ENCODE measurements at places on chromosomes 2 and 18.
A peak's percentile ranks its signal among the peaks of the same experiment; 100 is the strongest.

GRCh38 chr2:125797192-125797591 is 858.8 kb upstream of the GYPC start:
- DNase-seq, result no peak

DNA sequence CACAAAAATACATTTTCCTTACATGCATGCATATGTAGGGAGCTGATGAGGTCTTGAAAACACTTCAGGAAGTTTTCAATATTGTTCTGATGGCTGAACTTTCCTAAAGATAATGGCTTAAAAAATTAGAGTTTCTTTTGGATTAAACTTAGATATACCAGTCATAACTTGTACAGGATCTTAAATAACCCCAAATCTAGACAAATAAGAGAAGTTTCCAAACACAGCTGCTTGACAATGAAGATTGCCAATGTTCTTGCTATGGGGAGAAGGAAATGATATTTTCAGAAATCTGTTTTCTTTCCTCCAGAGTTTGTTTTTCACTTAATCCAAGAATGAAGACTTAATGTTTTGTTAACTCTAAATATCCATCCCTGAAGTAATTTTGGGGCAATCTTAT is 54.6 kb upstream of the SPTBN1 start:
- no peak for DNase-seq

DNA sequence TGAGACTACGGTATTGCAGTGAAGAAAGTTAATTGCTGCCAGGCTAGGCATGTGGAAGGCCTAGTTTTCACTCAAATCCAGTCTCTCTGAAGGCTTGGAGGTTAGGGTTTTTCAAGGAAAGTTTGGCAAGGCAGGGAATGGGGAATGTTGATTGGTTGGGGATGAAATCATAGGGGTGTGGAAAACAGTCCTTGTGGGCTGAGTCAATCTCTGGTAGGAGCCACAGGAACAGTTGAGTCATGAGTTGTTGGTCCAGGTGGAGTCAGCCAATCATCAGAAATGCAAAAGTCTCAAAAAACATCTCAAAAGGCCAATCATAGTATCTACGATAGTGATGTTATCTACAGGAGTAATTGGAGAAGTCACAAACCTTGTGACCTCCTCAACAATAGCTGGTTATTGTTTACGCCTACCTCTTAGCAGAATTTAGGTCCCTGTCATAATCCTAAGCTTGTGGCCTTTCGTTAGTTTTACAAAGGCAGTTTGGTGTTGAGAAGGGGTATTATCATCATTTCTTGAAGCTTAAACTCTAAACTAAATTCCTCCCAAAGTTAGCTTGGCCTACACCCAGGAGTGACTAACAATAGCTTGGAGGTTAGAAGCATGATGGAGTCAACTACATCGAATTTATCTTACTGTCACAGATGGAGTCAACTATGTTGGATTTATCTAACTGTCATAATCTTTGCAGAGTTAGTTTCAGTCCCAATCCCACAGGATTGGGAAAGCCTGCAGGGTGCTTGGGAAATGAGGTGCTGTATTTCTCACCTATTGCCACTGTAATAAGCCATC is 33.7 kb upstream of the APCDD1 start:
- DNase-seq, result peak; percentile 47

DNA sequence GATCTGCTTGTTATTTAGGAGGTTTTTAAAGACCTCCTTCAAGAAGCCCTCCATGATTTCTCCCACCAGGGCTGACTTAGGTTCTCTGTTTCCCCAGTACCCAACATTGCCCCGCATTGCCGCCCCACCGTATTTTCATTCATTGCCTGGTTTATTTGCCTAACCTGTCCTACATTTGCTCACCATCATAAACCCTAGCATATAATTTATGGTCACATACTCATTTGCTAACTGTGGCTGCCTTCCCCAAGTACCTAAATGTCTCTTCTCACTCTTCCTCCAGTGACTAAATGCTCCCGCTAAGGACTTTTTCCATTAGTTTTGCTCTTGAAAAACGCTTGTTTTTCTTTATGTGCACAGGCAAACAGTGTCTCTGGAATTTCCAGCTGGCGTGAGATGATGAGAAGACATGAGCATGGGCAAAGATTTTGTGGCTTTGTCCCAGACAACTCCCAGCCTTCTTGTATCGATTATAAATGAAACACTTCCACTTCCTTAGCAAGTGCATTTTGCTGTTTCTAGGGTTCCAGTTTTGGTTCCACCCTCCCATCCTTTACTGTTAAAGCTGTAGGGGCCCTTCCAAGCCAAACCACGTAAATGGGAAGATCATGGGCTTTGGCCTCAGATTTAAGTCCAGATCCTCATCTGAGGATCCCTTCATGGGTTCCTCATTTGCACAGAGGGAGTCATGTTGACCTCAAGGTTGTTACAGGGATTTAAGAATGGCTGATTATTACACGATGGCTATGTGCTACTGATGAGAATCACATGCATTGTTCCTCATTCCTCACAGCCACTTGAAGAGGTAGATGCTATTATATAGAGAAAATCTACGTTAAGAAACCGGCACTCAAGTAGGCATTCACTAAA is 21.0 kb upstream of the ARMC9 start:
- no peak for DNase-seq

GRCh38 chr2:161919873-161920272 is 154.1 kb downstream of the DPP4 start:
- no peak for DNase-seq

GRCh38 chr2:198100346-198100745 is 296.0 kb downstream of the PLCL1 start:
- peak; percentile 47 for DNase-seq

- peak; percentile 35 for DNase-seq
These were observed 3.9 kb downstream of the NRP2 start for GRCh38 chr2:205686056-205686782.

GRCh38 chr2:226721541-226721940 is 78.1 kb downstream of the IRS1 start:
- peak; percentile 25 for DNase-seq

DNA sequence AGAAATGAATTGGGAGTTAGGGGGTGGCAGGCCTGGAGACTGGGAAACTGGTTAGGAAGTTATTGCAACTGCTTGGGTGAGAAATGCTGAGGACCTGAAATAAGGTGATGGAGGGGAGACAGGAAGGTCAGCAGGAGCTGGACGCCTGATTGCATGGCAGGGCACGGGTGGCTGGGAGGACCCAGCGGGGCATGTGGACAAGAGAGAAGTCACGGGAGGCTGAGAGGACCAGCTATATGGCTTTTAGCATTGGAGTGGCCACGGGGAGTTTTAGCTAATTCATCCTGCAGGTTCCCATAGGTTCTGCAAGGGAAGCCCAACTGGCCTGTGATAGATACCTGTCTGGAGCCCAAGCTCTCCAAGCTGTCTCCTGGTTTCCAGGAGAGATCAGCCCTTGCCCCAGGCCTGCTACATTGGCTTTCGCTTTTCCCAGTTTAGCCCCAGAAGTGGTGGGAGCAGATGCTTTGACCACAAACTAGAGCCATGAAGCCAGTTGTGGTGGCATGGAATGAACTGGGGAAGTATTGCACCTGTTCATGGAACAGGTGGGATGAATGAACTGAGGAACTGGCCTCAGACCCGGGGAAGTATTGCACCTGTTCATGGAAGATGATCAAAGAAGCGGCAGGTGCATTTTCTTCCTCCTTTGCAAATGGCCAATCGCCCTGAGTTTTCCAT is 93.6 kb upstream of the TAF1B start:
- DNase-seq, result no peak

GRCh38 chr2:232523682-232524597 is 2.0 kb upstream of the CHRND start:
- DNase-seq, result peak; percentile 52

DNA sequence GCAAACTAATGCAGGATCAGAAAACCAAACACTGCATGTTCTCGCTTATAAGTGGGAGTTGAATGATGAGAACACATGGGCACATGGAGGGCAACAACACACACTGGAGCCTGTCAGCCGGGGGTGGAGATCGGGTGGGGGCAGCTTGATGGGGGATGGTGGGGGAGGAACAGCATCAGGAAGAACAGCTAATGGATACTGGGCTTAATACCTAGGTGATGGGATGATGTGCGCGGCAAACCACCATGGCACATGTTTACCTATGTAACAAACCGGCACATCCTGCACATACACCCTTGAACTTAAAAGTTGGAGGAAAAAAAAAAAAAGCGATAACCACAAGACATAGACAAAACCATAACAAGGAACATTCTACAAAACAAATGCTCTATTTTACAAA is 10.4 kb downstream of the CHMP3 start:
- no peak for DNase-seq

DNA sequence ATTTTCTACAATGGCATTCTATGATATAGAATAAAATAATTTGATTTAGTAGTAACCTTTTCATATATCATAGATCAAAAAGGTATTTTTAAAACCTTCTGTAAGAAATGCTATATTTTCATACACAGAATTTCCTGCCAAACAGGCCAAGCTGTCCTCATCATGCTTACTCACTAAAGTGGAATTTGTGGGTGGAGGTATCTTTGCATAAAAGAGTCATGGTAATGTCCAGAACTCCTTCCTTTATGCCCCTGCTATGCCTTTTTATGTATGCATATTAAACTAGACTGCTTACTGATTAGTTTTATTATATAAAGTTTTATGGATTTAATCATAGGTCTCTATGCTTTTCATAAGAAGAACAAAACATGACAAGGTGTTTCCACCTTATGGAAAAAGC is 27.5 kb upstream of the MARCHF7 start:
- DNase-seq, result peak; percentile 54

DNA sequence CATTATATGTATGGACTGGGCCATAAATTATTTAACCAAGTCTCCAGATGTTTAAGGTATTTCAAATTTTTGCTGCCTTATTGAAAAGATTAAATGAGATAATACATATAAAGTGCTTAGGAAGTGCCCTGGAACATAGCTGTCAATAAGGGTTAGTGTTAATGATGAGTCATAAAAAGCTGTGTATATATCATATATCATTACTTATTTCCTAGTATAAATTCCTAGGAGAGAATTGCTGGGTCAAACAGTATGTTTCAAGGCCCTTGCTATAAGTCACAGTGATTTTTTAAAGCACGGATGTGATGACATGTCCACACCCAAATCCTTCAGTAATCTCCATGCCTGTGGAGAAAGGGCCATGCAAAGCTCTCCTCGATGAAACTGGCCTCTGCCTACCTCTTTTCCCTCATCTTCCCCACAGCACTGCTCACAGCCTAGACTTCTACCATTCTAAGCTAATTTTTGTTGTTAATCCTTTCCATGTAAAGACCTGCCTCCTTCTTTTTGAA is 8.5 kb downstream of the ZNF2 start:
- no peak for DNase-seq

DNA sequence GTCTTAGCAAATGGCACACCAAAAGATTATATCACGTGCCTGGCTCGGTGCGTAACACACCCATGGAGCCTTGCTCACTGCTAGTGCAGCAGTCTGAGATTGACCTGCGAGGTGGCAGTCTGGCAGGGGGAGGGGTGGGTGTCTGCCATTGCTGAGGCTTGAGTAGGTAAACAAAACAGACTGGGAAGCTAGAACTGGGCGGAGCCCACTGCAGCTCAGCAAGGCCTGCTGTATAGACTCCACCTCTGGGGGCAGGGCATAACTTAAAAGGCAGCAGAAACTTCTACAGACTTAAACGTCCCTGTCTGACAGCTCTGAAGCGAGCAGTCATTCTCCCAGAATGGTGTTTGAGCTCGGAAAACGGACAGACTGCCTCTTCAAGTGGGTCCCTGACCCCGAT is 55.9 kb upstream of the FSHR start:
- DNase-seq, result no peak

- DNase-seq, result no peak
These were observed 73.7 kb downstream of the RFTN2 start for GRCh38 chr2:197601726-197602125.

- DNase-seq, result no peak
These were observed 1130.3 kb downstream of the DPP10 start for GRCh38 chr2:115572746-115573145.

- peak; percentile 46 for DNase-seq
These were observed 112.6 kb upstream of the PXDN start for GRCh38 chr2:1856922-1857321.

GRCh38 chr2:27241761-27242613 is 20.9 kb downstream of the SLC30A3 start:
- DNase-seq, result no peak

DNA sequence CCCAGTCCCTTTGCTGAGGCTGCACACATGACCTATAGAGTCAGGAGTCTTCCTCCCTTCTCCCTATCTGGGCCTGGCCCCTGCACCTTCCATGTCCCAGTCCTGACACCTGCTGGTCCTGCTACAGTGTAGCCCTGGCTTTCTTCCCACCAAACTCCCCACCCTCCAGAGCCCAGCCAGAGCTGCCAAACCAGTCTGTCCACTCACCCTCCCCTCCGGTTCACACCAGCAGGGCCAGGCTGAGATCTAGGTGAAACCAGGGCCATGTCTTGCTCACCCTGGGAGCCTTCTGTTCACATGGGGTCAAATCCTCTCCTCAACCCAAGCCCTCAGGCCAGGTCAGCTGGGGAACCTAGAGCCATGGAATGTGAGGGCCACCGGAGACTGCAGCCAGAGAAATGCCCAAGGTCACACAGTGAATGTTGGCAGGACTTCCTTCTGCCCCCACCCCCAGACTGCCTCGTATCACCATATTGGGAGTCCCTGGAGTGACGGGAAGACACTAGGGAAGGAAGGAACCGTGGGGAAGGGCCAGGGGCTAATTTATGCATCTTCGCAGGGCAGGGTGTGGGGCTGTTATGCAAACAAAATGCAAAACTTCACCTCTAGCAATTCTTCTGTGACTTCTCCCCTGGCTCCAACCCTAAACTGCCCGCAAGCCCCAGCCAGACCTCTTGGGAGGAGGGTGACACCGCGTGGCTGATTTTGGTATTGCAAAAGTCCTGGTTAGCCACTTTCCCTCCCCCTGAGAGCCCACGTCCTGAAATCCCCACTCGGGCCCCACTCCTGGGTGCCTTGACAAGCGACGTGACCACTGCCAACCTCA is 14.6 kb downstream of the TNS1 start:
- DNase-seq, result peak; percentile 80

DNA sequence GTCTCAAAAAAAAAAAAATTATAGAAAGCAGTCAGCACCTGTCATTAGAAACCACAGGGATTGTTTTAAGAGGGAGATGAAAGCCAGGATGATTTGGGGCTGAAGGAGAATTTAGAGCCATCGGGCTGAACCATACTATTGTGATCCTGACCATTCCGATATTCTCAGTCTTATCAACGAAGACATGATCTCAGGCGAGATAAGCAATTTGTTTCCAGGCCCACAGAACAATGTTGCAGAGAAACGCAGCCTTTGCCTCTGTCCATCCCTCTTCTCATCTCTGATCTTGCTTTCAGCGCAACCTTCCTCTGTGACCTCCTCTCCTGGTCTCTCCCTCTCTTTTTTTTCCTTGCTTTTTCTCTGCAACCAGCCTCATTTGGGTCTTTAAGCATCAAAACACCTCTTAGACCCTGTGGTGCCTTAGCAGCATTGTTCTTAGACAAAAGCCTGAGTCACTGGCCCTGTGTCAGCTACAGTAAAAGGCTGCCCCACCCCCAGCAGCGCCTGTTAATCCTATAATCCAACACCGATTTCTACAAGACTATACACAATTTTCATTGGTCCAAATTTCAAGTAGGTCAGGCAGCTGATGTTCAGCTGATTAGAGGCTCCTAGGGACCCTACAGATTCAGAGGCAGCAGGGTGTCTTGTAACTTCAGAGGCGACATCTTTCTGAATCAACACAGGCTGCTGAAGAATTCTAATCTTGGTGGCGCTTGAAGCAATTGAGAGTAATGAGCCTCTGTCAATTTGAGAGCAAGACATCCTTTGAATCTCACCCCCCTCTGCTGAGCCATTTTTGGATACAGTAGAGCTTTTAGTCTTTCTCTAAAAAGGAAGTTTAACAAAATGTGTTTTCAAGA is 206.0 kb downstream of the NCK2 start:
- DNase-seq, result no peak

GRCh38 chr2:33788044-33788443 is 188.9 kb upstream of the FAM98A start:
- peak; percentile 34 for DNase-seq
